ENCODE measurements at places on chromosomes 4 and X. TPM values are rescaled to one million over a fixed set of nuclear protein-coding genes. Genes with fewer than 3 reads are reported as not detected.

Gene PRKG2
- total RNA-seq, result not detected

Gene RIBC1
- 3.0 TPM for total RNA-seq

Gene ARMCX2
- 97.0 TPM for total RNA-seq

Gene HEPH
- total RNA-seq, result 6.7 TPM

Gene FAM47A
- not detected for total RNA-seq

Gene EOLA2
- total RNA-seq, result 28.2 TPM

GRCh38 chr4:27129871-27130366, 269.3 kb downstream of the STIM2 start:
- no peaks in the 10 kb centered on the region for H3K4me1 ChIP-seq
- no peaks in the 10 kb centered on the region for H3K27me3 ChIP-seq
- H3K27ac ChIP-seq, result no peak overlapping the region
- H3K36me3 ChIP-seq, result no peaks in the 10 kb centered on the region
- no peak overlapping the region for H3K4me3 ChIP-seq

DNA sequence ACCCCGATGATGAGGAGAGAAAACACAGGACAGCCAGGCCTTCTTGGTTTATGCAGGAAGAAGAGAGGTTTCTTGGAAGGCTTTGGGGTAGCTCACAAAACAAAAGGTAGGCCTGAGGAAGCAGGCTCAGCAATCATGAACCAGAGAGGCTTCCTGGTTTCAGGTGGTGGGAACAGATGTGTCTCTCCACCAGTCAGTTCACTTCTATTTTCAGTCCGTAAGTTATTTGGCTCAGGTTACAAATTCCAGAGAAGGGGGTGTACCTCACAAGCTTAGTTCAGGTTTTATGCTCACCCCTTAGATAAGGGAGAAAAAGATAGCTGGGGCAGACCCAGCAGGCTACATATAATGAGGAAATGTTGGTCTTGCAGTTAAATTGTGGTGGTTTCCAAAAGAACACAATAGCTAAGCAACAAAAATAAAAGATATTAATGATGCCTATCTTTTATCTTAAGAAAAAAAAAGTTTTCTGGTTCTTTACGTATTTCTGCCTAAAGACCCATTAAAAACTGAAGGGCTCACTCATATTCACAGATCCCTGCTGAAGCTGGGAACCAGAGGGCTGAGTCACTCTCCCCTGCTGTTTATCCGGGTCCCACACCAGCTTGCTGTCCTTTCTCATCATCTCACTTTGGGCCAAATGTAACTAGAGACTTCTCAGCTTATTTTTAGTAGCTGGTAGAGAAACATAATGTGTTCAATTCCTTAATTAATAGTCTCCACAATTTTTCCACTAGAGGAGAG, 177.0 kb downstream of the CAMK2D start:
- H3K4me3 ChIP-seq, result no peak overlapping the region
- peaks cover 8% of the 10 kb centered on the region for H3K4me1 ChIP-seq
- H3K27ac ChIP-seq, result no peak overlapping the region
- H3K27me3 ChIP-seq, result no peaks in the 10 kb centered on the region
- no peaks in the 10 kb centered on the region for H3K36me3 ChIP-seq
- no peak for DNase-seq

- H3K4me1 ChIP-seq, result peaks cover 4% of the 10 kb centered on the region
- no peaks in the 10 kb centered on the region for H3K36me3 ChIP-seq
- H3K27me3 ChIP-seq, result no peaks in the 10 kb centered on the region
- no peak overlapping the region for H3K4me3 ChIP-seq
- H3K27ac ChIP-seq, result no peak overlapping the region
Observed at GRCh38 chr4:3467601-3468031, 4.5 kb downstream of the DOK7 start.

GRCh38 chr4:174681723-174682300, 147.2 kb downstream of the GLRA3 start:
- no peak overlapping the region for H3K27ac ChIP-seq
- no peaks in the 10 kb centered on the region for H3K4me1 ChIP-seq
- no peaks in the 10 kb centered on the region for H3K27me3 ChIP-seq
- no peaks in the 10 kb centered on the region for H3K36me3 ChIP-seq
- H3K4me3 ChIP-seq, result no peak overlapping the region

GRCh38 chr4:138788857-138789256, 226.7 kb upstream of the NOCT start:
- H3K36me3 ChIP-seq, result no peaks in the 10 kb centered on the region
- H3K4me1 ChIP-seq, result no peaks in the 10 kb centered on the region
- no peak for DNase-seq
- no peak overlapping the region for H3K27ac ChIP-seq

DNA sequence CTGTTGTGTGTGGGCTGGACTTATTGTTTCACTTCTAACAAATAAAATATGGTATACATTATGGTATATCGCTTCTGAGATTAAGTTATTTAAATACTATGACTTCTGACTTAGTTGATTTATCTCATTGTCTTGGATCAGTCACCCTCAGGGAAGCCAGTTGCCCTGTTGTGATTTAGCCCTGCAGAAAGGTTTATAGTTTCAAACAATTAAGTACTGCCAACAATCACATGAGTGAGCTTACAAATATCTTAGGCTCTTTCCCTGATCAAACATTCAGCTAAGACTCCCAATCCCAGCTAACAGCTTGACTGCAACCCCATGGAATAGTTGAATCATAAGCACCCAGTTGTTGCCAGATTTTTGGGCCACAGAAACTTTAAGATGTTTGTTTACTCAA, 85.4 kb downstream of the MAGEC1 start:
- no peak overlapping the region for H3K4me3 ChIP-seq
- H3K36me3 ChIP-seq, result no peaks in the 10 kb centered on the region
- DNase-seq, result peak; percentile 1
- H3K4me1 ChIP-seq, result no peaks in the 10 kb centered on the region
- H3K27me3 ChIP-seq, result no peaks in the 10 kb centered on the region

- peaks cover 32% of the 10 kb centered on the region for H3K4me1 ChIP-seq
- DNase-seq, result peak; percentile 50
- peak overlapping the region; percentile 68 for H3K27ac ChIP-seq
- H3K27me3 ChIP-seq, result no peaks in the 10 kb centered on the region
- no peaks in the 10 kb centered on the region for H3K36me3 ChIP-seq
Observed at GRCh38 chr4:1290165-1290977, 680 bp downstream of the MAEA start.

DNA sequence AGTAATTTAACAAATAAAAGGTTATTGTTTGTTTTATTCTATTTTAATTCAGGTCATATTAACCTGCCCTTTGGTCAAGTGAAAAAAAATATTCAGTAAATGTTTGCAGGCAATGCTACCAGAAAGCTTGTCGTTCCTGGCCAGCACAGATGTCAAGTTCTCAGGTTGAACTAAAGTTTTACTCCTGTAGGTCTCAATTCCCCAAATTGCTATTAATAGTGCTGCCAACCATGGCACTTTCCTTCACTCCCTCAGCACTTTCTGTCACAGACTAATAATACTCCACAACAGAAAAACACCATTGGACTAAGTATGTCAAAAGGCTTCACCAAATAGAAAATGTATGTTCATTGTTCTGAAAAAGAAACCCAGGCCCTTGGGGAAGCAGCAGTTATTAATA, 79.2 kb upstream of the C4orf54 start:
- H3K27me3 ChIP-seq, result no peaks in the 10 kb centered on the region
- DNase-seq, result no peak
- no peaks in the 10 kb centered on the region for H3K36me3 ChIP-seq
- H3K4me3 ChIP-seq, result no peak overlapping the region

- H3K4me3 ChIP-seq, result no peak overlapping the region
- DNase-seq, result no peak
- H3K27me3 ChIP-seq, result no peaks in the 10 kb centered on the region
- no peak overlapping the region for H3K27ac ChIP-seq
Observed at GRCh38 chrX:150298841-150299551, 64.1 kb upstream of the MAMLD1 start.

- no peaks in the 10 kb centered on the region for H3K4me1 ChIP-seq
- H3K27me3 ChIP-seq, result no peaks in the 10 kb centered on the region
- H3K27ac ChIP-seq, result no peak overlapping the region
Observed at GRCh38 chr4:4328840-4329239, 38.8 kb downstream of the ZBTB49 start.

GRCh38 chrX:30308263-30309138, 689 bp downstream of the NR0B1 start:
- peaks cover 6% of the 10 kb centered on the region for H3K27me3 ChIP-seq
- no peak overlapping the region for H3K27ac ChIP-seq

- H3K27ac ChIP-seq, result no peak overlapping the region
- no peaks in the 10 kb centered on the region for H3K4me1 ChIP-seq
- no peaks in the 10 kb centered on the region for H3K36me3 ChIP-seq
- H3K4me3 ChIP-seq, result no peak overlapping the region
Observed at GRCh38 chr4:149741186-149741831, 74.3 kb downstream of the IQCM start.

- no peaks in the 10 kb centered on the region for H3K27me3 ChIP-seq
- no peak for DNase-seq
- H3K4me3 ChIP-seq, result no peak overlapping the region
- no peaks in the 10 kb centered on the region for H3K4me1 ChIP-seq
Observed at GRCh38 chr4:26525771-26526150, 35.5 kb upstream of the CCKAR start.

DNA sequence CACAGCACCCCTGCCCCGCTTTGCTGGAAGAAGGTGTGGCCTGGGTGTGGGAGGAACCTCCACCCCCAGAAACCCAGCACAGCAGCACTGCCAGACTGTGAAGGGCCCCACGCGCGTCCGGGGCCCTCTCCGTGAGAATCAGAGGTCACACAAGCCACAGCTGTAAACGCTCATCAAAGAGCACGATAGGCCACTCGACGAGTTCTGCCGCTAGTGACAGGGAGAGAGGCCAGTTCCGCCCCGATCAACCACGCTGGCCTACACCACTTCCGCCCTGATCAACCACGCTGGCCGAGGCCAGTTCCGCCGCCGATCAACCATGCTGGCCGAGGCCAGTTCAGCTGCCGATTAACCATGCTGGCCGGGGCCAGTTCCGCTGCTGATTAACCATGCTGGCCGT, 25.9 kb upstream of the ADRA2C start:
- peaks cover 4% of the 10 kb centered on the region for H3K27me3 ChIP-seq
- DNase-seq, result no peak
- H3K4me3 ChIP-seq, result no peak overlapping the region
- no peak overlapping the region for H3K27ac ChIP-seq
- no peaks in the 10 kb centered on the region for H3K36me3 ChIP-seq
- H3K4me1 ChIP-seq, result no peaks in the 10 kb centered on the region

- no peaks in the 10 kb centered on the region for H3K36me3 ChIP-seq
- no peaks in the 10 kb centered on the region for H3K27me3 ChIP-seq
- H3K4me3 ChIP-seq, result no peak overlapping the region
- no peak overlapping the region for H3K27ac ChIP-seq
Observed at GRCh38 chrX:48936429-48937053, 17.7 kb upstream of the PIM2 start.

DNA sequence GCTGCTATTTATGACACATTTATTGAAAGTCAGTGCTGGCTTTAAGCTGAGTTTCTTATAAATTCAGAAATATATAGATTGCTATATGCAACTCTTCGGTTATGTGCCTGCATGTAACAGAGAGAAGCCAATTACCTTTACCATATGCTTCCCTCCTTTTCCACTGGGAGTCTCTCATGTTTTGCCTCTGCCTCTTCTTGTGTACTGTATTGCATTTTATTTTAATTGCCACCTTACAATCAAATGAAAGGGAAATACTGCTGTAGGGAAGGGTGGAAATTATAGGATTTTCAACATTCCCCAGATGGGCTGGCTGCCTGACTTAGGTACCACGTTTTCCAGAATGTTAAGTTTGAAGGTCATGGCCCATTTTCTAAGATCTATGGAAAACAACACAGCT, 655.4 kb upstream of the SLIT2 start:
- no peaks in the 10 kb centered on the region for H3K27me3 ChIP-seq
- no peaks in the 10 kb centered on the region for H3K36me3 ChIP-seq
- no peak overlapping the region for H3K4me3 ChIP-seq
- H3K27ac ChIP-seq, result no peak overlapping the region

DNA sequence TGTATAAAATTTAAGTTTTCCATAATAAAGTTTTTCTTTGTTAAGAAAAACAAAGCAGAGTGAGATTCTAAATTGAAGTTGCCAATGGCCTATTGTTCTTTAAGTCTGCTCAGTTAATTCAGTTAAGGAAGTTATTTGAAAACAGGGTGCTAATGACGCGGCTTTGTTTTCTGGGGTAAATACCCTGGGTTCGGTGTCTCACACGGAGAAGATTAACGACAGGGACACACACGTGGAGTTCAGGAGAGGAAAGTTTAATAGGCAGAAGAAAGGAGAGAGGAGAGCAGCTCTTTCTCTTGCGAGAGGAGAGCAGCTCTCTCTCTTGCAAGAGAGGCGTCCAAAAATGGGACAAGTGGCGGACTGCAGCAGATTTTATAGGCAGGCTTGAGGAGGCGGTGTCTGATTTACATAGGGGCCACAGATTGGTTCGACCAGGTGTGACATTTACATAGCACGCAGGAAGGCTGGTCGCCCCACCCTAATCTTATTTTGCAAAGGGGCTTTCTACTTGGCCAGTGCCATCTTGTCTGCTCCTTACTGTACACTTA, 9.6 kb downstream of the CA5B start:
- peaks cover 28% of the 10 kb centered on the region for H3K4me1 ChIP-seq
- H3K27ac ChIP-seq, result no peak overlapping the region
- H3K27me3 ChIP-seq, result no peaks in the 10 kb centered on the region
- no peak for DNase-seq
- H3K4me3 ChIP-seq, result no peak overlapping the region
- H3K36me3 ChIP-seq, result no peaks in the 10 kb centered on the region

DNA sequence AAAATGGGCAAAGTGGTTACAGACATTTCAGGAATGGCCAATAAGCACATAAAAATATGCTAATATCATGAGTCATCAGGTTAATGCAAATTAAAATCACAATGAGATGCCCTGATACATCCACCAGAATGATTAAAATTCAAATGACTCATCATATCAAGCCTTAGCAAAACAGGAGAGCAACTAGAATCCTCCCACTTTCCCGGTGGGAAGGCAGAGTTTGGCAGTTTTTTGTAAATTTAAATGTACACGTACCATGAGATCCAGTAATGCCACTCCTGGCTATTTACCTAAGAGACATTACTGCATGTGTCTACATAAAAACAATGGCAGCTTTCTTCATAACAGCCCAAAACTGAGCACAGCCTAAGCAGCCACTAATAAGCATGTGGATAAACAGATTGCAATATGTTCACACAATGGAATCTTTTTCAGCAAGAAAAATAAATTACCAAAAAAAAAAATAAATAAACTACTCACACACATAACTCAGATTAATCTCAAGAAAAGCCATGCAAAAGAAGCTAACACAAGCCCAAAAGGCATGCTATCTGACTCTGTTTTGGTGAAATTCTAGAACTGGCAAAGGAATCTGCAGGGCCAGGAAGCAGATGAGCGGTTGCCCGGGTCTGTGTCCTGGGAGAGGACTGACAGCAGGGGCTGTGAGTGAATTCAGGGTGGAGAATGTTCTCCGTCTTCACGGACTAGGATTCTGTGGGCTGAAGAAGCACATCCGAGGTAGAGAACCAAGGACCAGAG, 48.8 kb downstream of the AFAP1 start:
- DNase-seq, result no peak
- no peaks in the 10 kb centered on the region for H3K27me3 ChIP-seq
- H3K36me3 ChIP-seq, result no peaks in the 10 kb centered on the region

DNA sequence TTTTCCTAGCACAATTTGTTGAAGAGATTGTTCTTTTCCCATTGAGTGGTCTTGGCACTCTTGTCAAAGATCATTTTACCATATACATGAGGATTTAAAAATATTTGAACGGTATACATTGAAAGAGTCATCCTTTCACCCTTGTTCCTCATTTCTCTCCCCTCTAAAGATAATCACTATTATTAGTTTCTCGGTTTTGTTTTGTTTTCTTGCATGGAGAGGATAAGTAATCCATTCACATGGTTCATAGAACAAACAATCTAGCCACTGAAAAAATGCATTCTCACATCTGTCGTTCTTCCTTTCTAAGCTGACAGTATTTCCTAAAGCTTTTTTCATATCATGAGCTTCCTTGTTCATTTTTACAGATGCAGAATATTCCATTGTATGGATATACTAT, 39.2 kb upstream of the MSMO1 start:
- H3K4me3 ChIP-seq, result no peak overlapping the region
- no peaks in the 10 kb centered on the region for H3K27me3 ChIP-seq
- no peak for DNase-seq
- H3K36me3 ChIP-seq, result no peaks in the 10 kb centered on the region
